ENCODE measurements at places on chromosomes 3 and 15.

DNA sequence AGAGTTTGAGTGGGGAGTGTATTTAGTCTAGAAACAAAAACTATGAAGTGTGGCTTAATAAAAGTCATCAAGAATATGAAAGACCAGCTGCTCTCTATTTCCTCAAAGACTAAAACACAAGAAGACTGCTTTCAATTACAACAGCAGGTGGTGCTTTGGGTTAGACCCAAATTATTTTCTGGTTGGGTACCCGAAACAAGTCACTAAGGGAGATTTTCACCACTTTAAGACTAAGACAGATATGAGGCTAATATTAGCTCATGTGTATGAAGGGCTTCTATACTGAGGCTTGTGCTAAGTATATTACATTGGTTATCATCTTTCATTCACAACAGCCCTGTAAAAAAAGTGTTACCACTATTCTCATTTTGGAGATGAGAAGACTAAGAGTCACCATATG is 43.1 kb downstream of the COL8A1 start:
- no peak for DNase-seq

- no peak for DNase-seq
These were observed 196.3 kb upstream of the ALCAM start for GRCh38 chr3:105170423-105170822.

GRCh38 chr15:60390231-60390630 is 7.6 kb downstream of the ANXA2 start:
- no peak for DNase-seq

DNA sequence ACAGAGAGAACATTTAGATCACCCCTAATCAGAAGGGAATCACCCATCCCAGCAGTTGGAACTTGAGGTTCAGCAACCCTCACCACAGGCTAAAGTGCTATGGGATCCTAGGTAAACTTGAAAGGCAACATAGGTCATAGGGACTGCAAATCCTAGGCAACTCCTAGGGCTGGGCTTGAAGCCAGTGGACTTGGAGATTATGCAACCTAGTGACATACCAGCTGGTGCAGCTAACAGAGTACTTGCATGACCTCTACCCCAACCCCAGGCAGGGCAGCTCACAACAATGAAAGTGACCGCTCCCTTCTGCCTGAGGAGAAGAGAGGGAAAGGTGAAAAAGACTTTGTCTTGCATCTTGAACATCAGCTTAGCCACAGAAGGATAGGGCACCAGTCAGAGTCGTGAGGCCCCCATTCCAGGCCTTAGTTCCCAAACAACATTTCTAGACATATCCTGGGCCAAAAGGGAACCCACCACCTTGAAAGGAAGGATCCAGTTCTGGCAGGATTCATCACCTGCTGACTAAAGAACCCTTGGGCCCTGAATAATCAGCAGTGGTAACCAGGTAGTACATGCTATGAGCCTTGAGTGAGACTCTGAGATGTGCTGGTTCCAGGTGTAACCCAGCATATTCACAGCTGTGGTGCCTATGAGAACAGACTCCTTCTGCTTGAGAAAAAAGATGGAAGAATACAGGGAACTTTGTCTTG is 37.6 kb upstream of the FBN1 start:
- no peak for DNase-seq

DNA sequence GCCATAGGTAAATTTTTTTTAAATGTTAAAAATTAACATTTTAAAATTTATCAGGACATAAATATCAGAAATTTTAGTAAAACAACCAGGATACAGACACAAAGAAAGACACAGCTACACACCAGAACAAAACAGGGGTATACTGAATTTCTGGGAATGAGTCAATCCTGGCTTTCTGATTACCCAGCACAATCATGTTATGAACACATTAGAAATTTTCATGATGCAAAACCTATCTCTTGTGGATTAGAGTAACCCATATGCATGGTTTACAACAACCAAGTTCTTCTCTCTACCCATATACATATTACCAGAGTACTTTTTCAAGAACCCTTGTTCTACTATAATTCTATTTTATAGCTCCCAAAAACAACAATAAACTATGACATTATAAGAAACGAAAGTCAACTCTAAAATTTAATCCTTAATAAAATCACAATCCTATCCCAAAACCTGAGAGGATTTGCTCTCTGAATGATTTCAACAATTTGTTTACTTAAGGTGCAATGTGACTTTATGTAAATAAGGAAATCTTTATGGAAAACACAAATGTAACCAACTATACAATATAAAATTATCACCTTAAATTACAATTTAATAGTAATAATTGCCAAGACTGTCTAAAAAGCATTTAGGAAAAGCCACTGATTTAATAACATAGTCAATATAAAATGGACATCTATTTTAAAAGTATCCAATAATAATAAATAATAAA is 184.5 kb downstream of the TBC1D5 start:
- DNase-seq, result no peak

GRCh38 chr3:98545940-98546339 is 14.2 kb downstream of the GPR15 start:
- no peak for DNase-seq

DNA sequence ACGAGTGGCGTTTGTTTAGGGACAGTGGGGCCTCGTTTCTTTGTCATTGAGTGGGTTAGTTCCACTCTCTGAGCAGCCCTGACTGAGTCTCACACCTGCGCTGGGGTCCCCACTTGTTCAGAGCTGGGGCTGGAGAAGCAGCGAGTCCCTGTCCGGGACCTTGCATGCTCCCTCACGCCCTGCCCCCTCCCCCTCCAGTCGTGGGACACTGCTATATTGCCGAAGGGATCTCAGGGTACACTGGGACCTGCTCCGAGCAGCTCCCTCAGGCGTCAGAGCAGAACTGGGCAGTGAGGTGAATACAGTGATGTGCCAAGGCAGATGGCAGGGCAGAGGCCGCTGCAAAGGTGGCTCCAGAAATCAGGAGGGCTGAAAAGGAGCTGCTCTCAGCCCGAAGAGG is 59.9 kb upstream of the KLF13 start:
- no peak for DNase-seq

DNA sequence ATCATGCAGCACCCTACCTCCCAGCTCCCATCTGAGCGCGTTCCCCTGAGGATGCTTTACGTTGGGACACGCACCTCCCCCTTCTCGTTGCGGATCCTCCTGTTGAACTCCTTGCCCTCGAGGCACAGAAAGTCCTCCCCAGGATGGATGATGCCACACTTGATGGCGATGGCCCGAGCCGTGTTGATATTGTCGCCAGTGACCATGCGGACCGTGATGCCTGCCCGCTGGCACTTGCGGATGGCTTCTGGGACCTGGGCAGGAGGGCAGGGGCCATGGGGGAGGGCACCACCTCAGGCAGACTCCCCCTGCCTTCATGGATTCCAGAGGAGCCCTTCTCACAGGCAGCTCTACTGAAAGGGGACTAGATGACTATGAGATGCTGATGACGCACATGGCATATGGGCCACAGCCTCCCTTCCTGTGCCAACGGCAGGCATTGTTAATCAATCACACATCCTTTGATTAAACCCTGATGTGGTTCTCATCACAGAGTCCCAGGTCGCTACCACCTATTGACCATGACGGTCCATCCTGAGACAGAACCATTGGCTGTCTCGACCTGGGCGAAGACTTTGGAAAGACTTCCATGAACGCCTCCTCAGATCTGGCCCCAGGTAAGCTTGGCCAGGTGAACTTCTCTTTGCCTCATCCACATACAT is 29.5 kb upstream of the SEC13 start:
- no peak for DNase-seq

GRCh38 chr3:172222478-172223071 is 183.2 kb downstream of the FNDC3B start:
- DNase-seq, result no peak

DNA sequence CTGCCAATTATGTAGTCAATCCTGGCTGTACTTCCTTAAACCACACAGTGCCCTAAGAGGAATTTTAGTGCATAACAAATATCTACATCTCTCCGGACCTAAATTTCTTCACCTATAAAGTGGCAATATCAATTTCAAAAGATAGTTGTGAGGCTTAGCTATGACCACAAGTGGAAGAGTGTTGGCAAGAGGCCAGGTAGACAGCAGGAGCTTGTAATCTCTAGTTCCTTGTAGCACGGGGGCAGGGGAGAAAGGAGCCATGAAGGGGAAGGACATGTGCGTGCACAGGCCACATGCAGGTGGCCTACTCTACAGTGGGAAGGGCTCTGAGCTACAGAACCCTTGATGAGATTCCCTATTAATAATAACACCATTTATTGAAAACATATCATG is 269.7 kb downstream of the ABHD5 start:
- DNase-seq, result no peak

GRCh38 chr3:103170651-103171050 is 735.8 kb downstream of the ZPLD1 start:
- no peak for DNase-seq

DNA sequence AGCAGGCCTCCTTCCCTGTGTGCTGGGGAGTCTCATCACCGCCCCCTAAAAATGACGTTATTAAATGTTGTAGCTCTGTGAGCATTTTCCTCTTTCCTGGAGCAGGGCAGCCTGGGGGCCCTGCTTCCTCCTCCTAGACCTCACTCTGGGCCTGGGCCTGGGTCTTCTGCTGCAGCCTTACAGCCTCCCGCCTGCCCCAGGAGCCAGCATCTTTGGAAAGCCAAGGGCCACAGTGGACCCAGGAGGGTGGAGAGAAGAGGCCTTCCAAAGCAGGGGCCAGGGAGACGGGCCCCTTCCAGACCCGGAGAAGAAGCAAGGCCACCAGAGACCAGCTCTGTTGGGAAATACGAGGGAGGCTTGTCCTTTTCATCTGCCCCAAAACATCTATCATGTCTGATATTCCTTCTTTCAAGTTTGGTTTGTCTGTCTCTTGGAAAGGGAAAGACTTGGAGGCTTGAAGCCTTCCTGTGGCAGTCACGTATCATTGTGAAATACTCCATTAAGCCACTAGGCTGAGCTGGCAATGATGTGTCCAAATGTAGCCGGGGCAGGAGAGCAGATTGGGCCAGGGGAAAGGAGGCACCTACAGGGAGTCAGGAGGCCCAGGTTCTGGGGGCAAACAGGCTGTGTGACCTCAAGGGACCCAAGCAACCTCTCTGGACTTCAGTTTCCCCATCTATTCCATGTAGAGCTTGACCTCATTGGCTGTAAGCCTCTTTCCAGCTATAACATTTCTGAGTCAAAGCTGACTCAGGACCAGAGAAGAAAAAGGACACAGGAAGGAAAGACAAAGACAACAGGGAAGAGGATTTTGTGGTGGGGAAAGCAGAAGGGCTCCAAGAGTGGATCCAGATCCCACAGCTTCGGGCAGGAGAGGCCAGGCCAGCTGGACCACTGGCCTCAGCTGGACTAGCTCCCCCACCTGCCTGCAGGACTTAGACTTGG is 31.1 kb downstream of the CYP11A1 start:
- no peak for DNase-seq

GRCh38 chr15:97708252-97708651 is 252.3 kb upstream of the ARRDC4 start:
- no peak for DNase-seq

GRCh38 chr3:46874430-46874829 is 3.1 kb upstream of the PTH1R start:
- DNase-seq, result no peak

- DNase-seq, result no peak
These were observed 33.4 kb upstream of the SRP14 start for GRCh38 chr15:40072216-40072990.

DNA sequence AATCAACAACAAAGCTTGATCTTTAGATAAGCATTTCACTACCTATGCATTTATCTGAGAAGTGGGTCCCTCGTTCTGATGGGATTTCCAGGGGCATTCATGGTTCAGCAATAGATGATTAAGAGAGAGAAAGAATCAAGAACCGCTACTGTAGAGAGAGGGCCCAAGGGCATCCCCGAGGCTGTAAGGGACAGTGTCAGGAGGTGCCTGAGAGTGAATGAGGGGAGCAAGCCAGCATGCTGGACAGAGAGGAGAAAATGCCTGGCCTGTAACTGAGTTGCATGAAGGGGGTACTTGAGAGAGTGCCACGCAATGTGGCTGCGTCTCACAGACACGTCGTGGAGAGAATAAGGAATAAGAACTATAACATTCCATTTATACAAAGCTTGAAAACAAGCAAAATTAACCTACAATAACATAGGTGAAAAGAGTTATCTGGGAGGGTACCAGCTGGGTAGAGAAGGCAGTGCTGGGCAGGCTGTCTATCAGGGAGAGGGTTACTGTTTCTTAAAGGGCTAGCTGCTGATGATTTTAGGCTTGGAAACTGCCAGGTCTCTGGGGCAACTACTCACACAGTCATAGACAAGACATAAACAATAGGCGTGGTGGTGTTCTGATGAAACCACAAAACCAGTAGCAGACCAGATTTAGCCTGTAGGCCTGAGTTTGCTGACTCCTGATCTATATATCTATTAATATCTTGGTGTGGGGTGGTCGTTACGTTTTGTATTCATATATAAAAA is 374.6 kb upstream of the CFAP20DC start:
- DNase-seq, result no peak

GRCh38 chr3:153463895-153464294 is 301.9 kb downstream of the RAP2B start:
- no peak for DNase-seq

GRCh38 chr15:31598620-31599019 is 272.0 kb downstream of the KLF13 start:
- DNase-seq, result no peak

DNA sequence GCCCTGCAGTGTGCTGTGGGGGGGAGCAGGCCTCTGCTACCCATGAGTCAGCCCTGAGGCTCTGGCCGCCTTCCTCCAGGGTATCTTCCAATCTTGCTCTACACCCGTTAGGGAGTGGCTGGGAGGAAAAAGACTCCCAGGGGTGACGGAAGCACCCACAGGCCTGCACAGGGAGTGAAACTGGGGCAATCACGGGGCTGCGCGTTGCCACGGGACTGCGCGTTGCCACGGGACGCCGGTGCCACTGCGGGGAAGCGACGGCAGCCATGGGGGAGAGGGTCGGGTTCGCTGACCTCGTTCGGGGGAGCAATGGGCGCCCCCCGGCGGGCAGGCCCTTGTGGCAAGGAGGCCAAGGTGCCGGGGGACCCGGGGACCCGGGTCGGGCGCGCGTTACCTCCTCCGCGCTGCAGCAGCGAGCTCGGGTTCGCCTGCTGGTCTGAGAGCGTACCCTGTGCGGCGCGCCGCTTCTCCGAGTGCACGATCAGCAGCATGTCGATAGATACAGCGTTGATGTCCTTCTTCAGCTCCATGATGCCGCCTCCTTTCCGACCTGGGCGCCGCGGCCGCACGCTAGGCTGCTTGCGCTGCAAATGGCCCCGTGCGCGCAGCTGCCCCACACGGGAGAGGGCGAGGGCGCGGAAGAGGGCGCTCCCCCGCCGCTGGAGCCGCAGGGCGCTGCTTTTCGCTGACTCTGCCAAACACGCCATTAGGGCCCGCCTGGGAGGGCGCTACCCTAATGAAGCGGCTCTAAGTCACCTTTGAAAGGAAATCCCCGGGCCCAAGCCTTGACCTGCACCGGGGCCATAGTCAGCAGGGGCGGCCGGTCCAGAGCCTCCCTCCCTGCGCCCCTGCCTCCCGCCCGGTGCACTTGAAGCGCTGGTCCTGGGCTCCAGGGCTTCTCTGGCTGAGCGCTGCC is at the start of gene KY:
Gene KY, minus strand, starts transcription at position 592 of the 916 bp plus-strand sequence. Its CDS starts 62 bp downstream, at position 530.
- no peak for DNase-seq

- DNase-seq, result no peak
These were observed 31.9 kb upstream of the RPP14 start for GRCh38 chr3:58274027-58274614.

GRCh38 chr3:131053043-131053859 is 26.6 kb downstream of the NEK11 start:
- no peak for DNase-seq
